Uterus (tissue), 4 donors: ENCODE measurements at places on chromosomes 6 and 20. TPM values are rescaled to one million over a fixed set of nuclear protein-coding genes. Genes with fewer than 3 reads are reported as not detected.
A peak's percentile ranks its signal among the peaks of the same experiment; 100 is the strongest.

GRCh38 chr6:23663652-23664051, 462.4 kb upstream of the NRSN1 start:
- DNase-seq = no peak

NOX3 gene
- not detected for total RNA-seq

DNA sequence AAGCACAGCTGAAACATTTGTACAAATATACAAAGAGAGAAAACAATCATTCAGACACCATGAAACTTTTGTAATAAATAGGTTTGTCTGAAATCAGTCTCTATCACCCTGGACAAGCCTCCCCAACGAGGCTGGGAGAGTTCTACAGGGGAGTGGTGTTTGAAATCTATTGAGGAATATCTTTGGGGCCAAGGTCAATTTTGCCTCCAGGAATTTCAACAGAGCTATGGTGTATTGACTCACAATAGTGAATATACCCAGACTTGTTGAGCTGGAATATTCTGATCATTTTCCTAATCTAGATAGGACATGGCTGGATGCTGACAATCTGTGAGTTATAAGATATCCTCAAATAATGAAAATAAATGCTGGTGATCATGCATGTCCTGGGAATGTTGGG, 51.5 kb upstream of the ENPP5 start:
- no peak overlapping the region for H3K4me3 ChIP-seq
- H3K27me3 ChIP-seq = no peaks in the 10 kb centered on the region
- DNase-seq = no peak

GRCh38 chr6:63466242-63466733, 106.0 kb upstream of the LOC128125822 start:
- no peaks in the 10 kb centered on the region for H3K27me3 ChIP-seq
- no peaks in the 10 kb centered on the region for H3K36me3 ChIP-seq
- no peak overlapping the region for H3K4me3 ChIP-seq
- DNase-seq = no peak

RIN2 gene
- total RNA-seq = 29.7 TPM

PCK1 gene
- 0.26 TPM for total RNA-seq

GSTA3 gene
- 0.35 TPM for total RNA-seq

GRCh38 chr20:16095226-16095625, 478.0 kb downstream of the KIF16B start:
- H3K27me3 ChIP-seq = no peaks in the 10 kb centered on the region
- H3K4me3 ChIP-seq = no peak overlapping the region

- DNase-seq = no peak
- no peak overlapping the region for H3K27ac ChIP-seq
- H3K36me3 ChIP-seq = no peaks in the 10 kb centered on the region
- H3K4me3 ChIP-seq = no peak overlapping the region
- no peaks in the 10 kb centered on the region for H3K27me3 ChIP-seq
- H3K4me1 ChIP-seq = no peaks in the 10 kb centered on the region
Observed at GRCh38 chr20:50014570-50015562, 32.1 kb downstream of the SNAI1 start.

DNA sequence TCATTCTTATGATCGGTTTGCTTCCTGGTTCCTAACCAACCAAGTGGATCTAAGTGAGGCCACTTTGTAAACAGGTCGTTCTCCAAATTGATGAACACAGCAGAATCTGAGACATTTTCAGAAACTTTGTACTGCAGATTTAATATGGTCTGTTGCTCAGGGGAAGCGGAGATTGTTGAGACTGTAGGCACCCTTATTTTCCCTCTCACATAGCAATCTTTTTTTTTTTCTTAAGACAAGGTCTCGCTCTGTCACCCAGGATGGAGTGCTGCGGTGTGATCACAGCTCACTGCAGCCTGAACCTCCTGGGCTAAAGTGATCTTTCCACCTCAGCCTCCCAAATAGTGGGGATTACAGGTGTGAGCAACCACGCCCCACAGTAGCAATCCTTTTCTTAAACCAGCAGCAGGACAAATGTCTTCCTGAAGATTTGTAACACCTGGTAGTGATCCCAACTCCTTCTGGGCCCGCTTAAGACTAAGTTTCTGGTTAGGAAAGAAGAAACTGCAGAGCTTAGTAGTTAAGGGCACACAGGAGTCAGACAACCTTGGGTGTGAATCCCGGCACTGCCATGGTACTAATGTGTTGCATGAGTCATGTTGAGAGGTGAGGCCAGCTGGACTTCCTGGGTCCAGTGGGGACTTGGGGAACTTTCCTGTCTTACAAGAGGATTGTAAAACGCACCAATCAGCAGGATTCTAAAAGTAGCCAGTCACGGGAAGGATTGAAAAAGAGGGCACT, 48.4 kb upstream of the EZR start:
- DNase-seq = no peak
- H3K36me3 ChIP-seq = no peaks in the 10 kb centered on the region
- no peaks in the 10 kb centered on the region for H3K4me1 ChIP-seq
- no peak overlapping the region for H3K27ac ChIP-seq
- H3K27me3 ChIP-seq = no peaks in the 10 kb centered on the region

DNA sequence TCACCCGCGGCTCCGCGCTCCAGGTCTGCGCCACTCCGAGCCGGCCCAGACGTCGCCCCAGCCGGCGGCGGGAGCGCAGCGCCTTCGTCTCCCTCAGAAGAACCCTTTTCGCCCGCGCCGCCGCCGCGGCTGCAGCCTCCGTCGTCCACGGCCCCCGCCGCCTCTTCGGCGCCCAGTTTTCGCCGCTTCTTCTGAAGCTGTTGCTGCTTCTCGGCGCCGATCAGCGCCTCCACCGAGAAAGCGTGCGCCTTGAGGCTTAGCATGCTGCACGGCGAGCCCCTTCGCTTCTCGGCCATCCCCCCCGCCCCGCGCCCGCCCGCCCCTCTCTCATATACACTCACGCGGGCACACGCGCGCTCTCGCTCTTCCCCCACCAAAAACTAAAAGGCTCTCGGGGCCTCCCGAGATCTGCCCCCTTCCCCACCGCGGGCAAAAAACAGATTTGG, 489 bp downstream of the TBX18 start:
- H3K27me3 ChIP-seq = peaks cover 16% of the 10 kb centered on the region
- peak overlapping the region; percentile 52 for H3K4me3 ChIP-seq
- H3K4me1 ChIP-seq = no peaks in the 10 kb centered on the region
- peak overlapping the region; percentile 33 for H3K27ac ChIP-seq
- no peak for DNase-seq
- no peaks in the 10 kb centered on the region for H3K36me3 ChIP-seq

- no peak overlapping the region for H3K27ac ChIP-seq
- no peak overlapping the region for H3K4me3 ChIP-seq
- peak; percentile 4 for DNase-seq
Observed at GRCh38 chr6:169825558-169826225, 74.3 kb downstream of the ERMARD start.

- no peaks in the 10 kb centered on the region for H3K36me3 ChIP-seq
- H3K4me1 ChIP-seq = no peaks in the 10 kb centered on the region
- H3K27me3 ChIP-seq = no peaks in the 10 kb centered on the region
Observed at GRCh38 chr20:25389401-25389857, 1.2 kb downstream of the ABHD12 start.

FAXC gene
- total RNA-seq = 9.1 TPM

DNA sequence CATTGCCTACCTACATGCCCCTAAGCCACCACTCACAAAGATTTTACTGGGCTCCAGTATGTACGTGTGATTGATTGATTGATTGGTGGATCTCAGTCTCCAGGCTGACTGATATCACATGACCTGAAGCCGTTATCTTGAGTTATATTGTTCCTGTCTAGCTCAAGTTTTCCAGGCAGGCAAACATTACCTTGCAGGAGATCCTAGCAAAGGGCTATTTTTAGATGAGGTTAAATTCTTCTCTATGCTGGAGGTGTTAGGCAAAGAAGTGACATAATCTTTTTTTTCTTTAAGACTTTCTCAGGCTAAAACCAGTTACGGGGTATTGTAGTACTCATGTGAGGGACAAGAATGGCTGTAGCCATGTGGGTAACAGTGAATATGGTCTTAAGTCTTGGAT, 125.2 kb downstream of the DOK5 start:
- no peak overlapping the region for H3K4me3 ChIP-seq
- H3K27me3 ChIP-seq = no peaks in the 10 kb centered on the region

- peak overlapping the region; percentile 48 for H3K27ac ChIP-seq
- DNase-seq = no peak
- no peak overlapping the region for H3K4me3 ChIP-seq
- H3K4me1 ChIP-seq = no peaks in the 10 kb centered on the region
- no peaks in the 10 kb centered on the region for H3K27me3 ChIP-seq
Observed at GRCh38 chr6:125835221-125835744, 44.5 kb downstream of the NCOA7 start.

DNA sequence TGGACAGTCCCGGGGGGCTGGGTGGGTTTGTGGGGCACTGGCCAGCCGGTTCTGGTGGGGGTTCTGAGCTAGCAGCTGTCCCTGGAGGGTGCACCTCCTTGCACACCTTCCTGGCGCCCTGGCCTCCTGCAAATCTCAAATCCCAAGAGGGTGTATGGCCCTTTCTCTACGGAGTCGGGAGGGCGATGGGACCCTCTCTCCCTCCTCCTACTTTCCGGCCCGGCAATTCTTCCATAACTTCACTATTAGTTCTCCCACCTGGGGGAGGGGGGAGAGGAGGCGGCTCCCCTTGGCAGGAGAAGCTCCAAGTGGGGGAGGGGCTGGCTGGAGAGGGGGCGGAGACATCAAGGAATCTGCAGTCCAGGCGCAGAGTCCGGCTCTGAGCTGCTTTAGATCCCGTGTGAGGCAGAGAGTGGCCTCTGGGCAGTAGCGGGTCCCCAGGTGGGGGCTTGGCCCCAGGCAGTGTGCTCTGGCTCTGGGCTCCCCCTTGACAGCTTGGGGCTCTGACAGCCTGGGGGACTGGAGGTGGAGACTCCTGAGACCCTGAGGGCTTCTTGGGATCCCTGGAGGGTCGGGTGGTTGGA, 1.4 kb upstream of the LAMA5 start:
- H3K27ac ChIP-seq = peak overlapping the region; percentile 84
- peaks cover 41% of the 10 kb centered on the region for H3K4me1 ChIP-seq
- peak overlapping the region; percentile 67 for H3K4me3 ChIP-seq
- DNase-seq = peak; percentile 62
- H3K27me3 ChIP-seq = no peaks in the 10 kb centered on the region

DNA sequence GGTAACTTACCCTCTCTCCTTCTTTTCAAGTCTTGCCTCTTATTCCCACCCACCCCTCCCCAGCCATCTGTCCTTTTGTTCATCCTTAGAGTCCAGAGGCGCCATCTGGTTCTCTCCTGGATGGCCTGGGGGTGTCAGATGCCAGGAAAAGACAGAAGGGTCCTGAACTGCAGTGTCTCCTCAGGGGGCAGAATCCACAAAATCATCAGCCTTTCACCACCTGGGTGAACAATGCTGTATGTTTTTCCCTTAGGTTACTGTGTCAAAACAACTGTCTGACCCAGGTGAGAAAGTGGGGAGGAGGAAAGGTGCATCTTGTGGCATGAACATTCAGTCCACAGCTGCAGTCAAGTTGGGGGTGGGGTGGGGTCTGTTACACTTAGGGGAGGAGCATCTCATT, 47.9 kb upstream of the FYN start:
- DNase-seq = no peak
- no peak overlapping the region for H3K4me3 ChIP-seq
- H3K27me3 ChIP-seq = no peaks in the 10 kb centered on the region
- H3K36me3 ChIP-seq = no peaks in the 10 kb centered on the region
- H3K4me1 ChIP-seq = no peaks in the 10 kb centered on the region

GRCh38 chr6:27472182-27472616, 706 bp downstream of the ZNF184 start:
- no peaks in the 10 kb centered on the region for H3K36me3 ChIP-seq
- H3K27me3 ChIP-seq = no peaks in the 10 kb centered on the region
- no peaks in the 10 kb centered on the region for H3K4me1 ChIP-seq

DNA sequence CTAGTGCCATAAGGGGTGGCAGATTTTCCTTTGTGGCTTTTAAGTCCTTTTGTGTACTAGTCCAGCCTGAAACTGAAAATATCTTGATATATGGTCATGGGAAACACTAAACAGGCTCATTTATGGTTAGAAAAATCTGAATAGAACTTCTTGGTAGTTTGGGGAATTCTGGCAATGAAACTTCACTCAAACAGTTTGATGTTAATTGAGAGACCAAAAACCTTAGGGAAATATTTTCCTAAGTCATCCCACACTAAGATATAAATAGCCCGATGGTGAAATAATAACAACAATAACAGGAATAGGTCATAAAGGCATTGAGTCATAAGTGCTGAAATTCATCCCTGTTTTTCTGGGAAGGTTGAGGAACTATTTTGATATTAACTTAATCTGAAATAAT, 146.2 kb upstream of the SMLR1 start:
- no peak overlapping the region for H3K4me3 ChIP-seq
- no peak for DNase-seq
- H3K27me3 ChIP-seq = no peaks in the 10 kb centered on the region
- no peaks in the 10 kb centered on the region for H3K36me3 ChIP-seq
- H3K27ac ChIP-seq = peak overlapping the region; percentile 88

GRCh38 chr20:34715384-34715783, 11.2 kb downstream of the TP53INP2 start:
- no peaks in the 10 kb centered on the region for H3K36me3 ChIP-seq
- no peak for DNase-seq
- H3K4me3 ChIP-seq = no peak overlapping the region
- no peak overlapping the region for H3K27ac ChIP-seq

- DNase-seq = no peak
Observed at GRCh38 chr20:49318091-49318429, 40.2 kb upstream of the ZNFX1 start.

- no peak overlapping the region for H3K4me3 ChIP-seq
- no peak overlapping the region for H3K27ac ChIP-seq
- no peaks in the 10 kb centered on the region for H3K4me1 ChIP-seq
- H3K27me3 ChIP-seq = no peaks in the 10 kb centered on the region
- no peak for DNase-seq
Observed at GRCh38 chr6:46849361-46849690, 56.1 kb downstream of the MEP1A start.

RAET1E gene
- not detected for total RNA-seq
